Hematopoietic multipotent progenitor cell treated with erythropoietin and hydrocortisone succinate and interleukin-3 and kit ligand, for 17 days (in vitro differentiated cells): ENCODE measurements at places on chromosomes 4 and X.

- no peak for DNase-seq
Observed at GRCh38 chrX:16479206-16479869, 170.6 kb upstream of the S100G start.

DNA sequence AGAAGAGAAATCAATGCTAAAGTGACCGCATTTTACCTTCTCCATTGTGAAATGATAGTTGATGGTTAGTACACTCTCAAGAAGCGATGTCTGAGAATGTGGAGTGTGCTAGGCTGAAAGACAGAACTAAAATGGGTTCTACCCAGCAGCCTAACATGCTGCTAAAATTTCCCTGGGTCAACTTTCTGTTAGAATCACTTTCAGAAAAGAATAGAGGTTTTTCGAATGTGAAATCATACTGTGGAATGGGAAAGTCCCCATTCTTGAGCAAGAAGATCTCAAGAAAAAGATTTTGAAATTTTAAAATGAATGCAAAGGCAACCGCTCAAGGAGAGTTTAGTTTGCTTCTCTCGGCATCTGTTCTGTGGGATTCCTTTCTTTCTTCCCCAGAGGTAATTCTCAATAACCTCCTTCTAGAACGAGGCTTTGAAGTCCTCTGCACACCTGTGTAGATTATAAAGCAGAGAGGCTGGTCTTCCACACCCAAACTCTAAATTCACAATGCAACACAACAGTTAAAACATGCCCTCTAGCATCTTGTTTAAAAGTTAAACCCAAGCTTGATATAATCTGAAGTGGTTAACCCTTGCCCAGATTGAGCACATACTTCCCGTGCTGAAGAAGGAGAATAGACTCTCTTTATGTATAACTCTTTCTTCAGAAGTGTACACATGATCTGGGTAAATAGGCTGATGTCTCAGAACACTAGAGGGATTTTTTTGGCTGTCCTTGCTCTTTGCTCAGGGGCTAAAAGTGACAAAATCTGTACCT lies 208.7 kb upstream of the KLF3 start:
- no peak for DNase-seq

- no peak for DNase-seq
Observed at GRCh38 chr4:52868133-52868532, 6.0 kb downstream of the RASL11B start.

DNA sequence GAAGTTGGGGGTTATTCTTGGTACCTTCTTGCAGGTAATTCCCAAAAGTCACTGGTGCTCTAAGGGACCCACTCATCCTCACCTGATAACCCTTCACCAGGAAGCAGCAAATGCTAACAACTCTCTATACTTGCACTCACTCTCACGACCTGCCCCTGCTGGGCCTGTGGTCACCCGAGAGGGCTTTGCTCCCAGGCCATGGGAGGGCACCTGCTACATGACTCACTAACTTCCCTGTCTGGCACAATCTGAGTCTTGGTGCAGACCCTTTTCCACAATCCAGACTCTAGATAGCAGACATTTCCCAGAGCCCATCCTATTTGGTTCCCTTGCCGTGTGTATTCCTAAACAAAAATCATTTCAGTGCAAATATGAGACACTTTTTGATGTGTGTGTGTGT lies 403.8 kb upstream of the FAT1 start:
- no peak for DNase-seq

GRCh38 chr4:26217961-26218676 lies 102.7 kb upstream of the RBPJ start:
- no peak for DNase-seq

GRCh38 chrX:147953976-147954375 lies 27.2 kb upstream of the FMR1NB start:
- DNase-seq = no peak

GRCh38 chrX:56281789-56282188 lies 49.6 kb downstream of the KLF8 start:
- no peak for DNase-seq

DNA sequence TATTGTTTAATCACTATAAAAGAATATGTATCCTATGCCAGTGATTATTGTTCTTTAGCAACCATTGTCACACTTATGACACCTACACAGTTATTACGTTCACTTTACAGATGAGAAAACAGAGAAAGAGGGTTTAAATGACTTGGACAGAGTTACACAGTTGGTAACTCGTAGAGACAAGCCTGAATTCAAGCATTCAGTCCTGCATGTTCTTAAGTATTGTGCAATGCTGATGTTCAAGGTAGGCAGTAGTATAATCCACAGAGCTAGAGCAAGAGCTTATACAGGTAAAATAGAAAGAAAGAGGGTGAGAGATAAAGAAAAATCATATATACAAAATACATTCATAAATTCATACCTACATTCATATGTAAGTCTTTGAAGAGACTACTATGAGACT lies 249.8 kb upstream of the ANXA10 start:
- no peak for DNase-seq

DNA sequence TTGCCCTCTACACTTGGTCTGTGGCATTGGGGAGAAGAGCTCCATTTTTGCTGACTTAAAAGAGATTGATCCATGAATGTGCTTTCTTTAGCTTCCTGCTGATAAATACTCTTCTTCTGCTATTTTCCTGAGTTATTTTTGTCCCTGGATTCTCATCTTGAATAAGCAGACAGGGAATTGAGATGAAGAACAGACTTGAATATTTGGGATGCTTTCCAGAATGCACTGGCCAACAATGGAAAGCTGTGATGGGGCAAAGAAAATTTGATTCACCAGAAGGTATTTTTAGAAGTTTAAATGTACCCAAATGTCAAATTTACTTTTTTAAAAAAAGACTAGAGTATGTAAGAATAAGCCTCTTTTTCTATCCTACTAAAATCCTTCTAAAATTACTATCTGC lies 309.9 kb upstream of the PPP1R2C start:
- DNase-seq = no peak

- DNase-seq = no peak
Observed at GRCh38 chr4:180828455-180829018, 1414.7 kb upstream of the TENM3 start.

DNA sequence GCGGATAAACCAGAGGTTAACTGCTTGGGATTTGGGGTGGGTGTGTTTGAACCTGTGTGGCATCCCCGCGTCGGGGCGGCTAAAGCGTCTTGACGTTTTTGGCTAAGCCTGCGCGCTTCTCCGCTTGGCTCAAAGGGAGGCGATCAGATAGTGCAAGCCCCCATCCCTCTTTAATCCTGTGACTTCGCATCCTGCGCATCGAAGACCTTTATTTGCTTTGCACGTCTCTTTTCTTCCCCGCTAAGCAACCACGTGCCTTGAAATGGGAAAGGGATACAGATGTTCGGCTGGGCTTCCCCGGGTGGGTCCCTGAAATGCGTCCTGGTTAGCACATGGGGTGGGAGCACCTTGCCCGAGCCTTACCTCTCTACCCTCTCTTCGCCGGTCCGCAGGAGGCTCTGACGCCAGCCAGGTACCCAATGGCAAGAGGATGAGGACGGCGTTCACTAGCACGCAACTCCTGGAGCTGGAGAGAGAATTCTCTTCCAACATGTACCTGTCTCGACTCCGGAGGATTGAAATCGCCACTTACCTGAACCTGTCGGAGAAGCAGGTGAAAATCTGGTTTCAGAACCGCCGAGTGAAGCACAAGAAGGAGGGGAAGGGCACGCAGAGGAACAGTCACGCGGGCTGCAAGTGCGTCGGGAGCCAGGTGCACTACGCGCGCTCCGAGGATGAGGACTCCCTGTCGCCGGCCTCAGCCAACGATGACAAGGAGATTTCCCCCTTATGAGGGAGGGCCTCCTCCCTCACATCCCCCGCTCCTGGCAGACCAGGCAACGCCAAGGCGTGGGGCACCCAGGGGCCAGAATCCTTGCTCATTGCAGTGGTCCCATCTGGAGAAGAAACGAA lies 1.5 kb downstream of the GSX2 start:
- no peak for DNase-seq

DNA sequence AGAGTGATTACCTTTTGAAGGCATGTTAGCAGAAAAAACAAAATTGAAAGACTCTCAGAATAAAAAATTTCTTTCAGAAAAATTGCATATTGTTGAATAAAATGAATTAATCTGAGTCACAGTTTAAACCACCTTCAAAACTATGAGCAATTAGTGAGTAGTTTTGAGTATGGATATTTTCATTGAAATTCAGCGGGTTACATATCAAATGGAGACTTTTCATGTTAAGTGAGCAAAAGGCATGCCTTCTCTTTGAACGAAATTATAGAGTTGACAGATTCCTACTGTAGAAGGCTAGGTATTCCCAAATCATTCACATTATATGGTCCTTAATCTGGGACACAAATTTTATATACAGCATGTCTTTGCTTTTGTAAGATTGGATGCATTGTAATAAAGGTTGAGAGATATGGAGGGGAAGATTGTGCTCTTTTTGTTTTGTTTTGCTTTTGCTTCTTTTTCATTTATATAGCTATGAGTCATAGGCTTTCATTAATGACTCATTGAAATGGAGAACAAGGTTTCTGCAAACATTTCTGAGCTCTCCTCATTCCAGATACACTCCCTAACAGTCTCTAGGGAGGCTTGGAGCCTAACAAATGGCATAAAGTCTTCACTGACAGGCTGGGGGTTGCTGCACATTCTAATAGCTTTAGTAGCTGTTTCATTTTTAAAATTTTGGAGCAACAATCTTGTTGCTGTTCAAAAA lies 21.6 kb downstream of the PCDH18 start:
- DNase-seq = no peak

DNA sequence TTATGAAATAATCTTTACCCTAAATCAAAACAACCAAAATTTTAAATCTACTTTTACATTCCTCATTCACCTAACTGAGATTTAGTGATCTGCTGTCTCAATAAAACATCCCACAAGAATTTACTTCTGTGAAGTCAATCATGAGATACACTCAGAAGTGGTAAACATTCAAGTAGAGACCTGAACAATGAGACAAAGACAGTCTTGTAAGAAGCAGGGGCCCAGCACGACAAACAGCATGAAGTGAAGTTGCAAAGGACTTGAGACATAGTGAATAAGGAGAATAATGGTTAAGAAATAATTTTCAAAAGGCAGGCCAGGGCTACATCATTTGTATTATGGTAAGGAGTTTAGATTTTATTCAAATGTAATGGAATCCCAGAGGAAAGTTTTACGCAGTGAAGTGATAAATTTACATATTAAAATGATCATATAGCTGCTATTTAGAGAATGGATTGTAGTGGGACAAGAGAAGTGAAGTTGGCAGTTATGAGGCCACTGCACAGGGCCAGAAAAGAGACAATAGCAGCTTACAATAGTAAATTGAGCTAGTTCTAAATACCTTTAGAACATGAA lies 101.9 kb downstream of the MAB21L2 start:
- no peak for DNase-seq

DNA sequence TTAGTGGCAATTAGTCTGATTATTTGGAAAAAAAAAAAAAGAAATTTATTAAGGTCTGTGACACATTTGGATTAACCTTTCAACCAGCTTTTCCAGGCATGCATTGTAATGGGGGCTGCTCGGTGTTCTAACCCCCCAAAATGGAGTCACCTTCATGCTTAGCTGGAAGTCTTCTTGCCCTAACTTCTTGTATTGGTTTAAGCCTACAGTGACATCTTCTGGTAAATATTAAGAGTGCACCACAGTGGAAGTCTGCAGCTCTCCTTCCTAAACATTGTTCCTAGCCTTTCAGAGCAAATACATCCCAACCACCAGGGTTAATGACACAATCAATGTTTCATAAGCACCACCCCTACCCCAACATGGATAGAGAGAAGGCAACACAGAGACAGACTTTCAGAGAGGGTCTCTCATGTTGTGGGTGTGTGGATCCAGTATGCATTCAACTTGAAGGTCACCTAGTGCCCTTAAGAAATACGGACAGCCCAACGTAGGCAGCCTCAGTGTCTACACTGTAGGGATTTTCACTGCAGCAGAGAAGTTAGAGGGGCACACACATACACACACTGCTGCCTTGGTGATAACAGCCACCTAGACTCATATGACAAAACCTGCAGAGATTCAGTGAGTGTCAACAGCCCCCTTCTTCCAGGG lies 142.9 kb upstream of the MBNL3 start:
- DNase-seq = peak; percentile 36

- no peak for DNase-seq
Observed at GRCh38 chr4:38306482-38307071, 346.4 kb downstream of the PTTG2 start.

GRCh38 chr4:172153719-172154118 lies 340.5 kb downstream of the GALNTL6 start:
- DNase-seq = no peak

- no peak for DNase-seq
Observed at GRCh38 chr4:124890522-124890921, 178.0 kb upstream of the ANKRD50 start.

DNA sequence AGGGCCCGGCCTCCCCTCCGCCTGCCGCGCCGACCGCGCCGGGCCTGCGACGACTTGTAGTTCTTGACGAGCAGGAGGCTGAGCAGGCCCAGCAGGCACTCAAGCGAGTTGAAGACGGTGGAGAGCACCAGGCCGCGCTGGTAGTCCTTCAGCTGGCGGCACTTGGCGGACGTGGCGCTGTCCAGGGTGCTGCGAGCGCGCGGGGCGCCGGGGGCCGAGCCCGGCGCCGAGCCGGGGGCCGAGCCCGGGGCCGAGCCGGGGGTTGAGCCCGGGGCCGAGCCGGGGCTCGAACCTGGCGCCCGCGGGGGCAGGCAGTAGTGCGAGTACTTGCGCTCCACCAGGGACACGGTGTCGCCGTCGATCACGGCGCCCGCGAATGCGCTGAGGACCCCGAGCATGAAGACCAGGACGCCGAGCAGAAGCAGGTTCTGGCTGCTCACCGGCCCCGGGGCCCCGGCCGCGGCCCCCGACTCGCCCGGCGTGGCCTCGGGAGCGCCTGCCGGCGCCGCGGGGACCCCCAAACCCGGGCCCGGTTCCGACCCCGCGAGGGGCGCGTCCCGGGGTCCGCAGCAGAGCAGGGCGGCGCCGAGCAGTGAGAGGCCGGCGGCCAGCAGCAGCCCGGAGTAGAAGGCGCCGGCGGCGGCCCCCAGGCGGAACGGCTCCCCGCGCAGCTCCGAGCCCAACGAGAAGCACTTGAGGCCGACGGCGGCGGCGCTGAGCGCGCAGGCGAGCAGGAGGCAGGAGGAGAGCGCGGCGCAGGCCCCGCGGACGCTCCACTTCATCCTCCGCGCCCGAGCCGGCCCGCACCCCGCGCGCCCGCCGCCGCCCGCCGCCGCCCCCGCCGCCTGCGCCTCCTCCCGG lies 584 bp downstream of the TMEM271 start:
- DNase-seq = no peak

DNA sequence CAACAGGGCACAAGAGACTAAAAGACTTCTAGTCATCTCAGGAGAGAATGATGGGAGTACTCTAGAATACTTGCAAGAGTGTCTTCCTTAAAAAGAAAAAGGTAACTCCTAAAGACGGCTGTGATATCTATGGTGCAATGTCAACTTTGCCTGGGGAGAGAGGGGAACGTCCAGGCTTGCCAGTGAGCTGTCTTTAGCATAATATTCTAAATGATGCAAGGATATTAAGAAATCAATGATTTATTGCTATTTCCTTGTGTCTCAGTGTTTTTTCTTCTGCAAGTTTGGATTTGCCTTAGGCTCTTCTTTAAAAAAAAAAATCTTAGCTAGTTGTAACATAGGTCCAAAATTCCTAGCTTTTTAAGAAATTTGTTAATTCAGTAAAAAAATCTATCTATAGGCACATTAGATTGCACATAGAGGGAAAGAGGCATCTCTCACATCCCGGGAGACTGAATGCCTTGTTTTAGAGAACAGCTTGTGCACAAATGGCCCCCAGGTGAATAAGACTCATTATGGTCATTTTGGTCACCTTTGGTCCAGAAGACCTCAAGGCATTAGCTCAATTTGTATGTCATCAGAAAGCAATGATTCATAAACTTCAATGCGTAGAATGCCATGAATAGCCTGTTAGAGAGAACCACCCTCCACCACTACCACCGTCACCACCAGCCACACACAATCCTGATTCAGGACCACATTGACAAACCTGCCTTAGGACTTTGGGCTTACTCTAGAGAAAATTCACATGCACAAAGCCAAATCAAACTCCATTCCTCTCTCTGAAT lies 104.1 kb downstream of the PALLD start:
- DNase-seq = no peak
